ENCODE measurements at places on chromosomes 4 and X. TPM values are rescaled to one million over a fixed set of nuclear protein-coding genes. Genes with fewer than 3 reads are reported as not detected.

FGF16 gene
- polyA plus RNA-seq, result not detected

ENOPH1 gene
- 31.9 TPM for polyA plus RNA-seq

PCDH7 gene
- 0.92 TPM for polyA plus RNA-seq

SLC16A2 gene
- 1.2 TPM for polyA plus RNA-seq

ERCC6L gene
- 0.23 TPM for polyA plus RNA-seq

ZNF827 gene
- polyA plus RNA-seq, result 1.8 TPM

MTMR8 gene
- polyA plus RNA-seq, result 2.1 TPM

Data from sigmoid colon (tissue), 7 donors.